ENCODE measurements at places on chromosomes 1 and 21.

- no peak for DNase-seq
Measured at GRCh38 chr1:153432874-153433681, 16.8 kb downstream of the S100A7A start.

DNA sequence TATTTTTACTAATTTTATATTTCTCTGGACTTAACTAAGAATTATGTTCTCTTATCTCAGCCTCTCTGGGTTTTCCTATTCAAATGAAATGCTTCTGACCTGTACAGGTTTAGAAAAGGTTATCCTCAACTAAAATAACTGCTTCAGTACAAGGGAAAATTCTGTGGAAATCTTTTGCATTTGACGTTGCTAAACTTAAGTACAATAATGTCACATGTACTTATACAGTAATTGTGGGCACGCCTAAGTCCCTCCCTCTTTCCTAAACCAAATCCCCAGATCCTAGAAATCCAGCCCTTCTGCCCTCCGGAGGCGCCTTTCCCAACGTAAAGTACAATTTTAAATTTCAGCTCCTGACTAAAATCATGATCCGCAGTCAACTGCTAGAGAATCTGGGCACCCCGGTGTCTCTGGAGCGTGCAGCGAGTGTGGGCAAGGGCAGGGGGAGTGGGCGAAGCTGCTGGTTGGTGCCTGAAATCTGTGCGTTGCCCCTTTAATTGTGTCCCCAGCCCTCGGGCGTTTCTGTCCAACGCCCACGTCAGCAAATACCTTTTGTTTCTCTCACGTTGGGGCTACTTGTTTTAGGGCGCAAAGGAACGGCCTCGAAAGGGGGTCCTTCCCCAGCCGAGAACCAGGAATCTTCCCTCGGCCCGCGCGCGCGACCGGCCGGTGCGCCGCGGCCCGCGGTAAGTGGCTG is at the start of gene ZBTB8A:
ZBTB8A (plus strand) TSS at position 541 of the 697 bp plus-strand sequence. CDS start 53,505 bp downstream, outside the sequence.
- peak; percentile 56 for DNase-seq

DNA sequence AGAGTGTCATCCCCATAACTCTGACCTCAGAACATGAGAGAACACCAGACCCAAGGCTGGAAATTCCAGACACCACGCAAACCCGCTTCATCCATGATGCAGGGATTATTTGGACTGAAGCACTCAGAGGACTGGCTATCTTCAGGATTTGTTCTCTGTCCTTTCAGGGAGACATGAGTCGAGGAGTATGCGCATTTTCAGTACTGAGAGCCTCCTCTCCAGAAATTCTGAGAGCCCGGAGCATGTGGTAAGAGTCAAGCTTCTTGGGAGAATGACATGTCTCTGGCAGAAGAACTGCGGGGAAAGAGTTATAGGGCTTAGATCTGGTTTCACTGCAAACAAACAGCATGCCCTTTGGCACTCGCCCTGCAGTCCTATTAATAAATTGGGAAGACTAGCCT is 6.9 kb downstream of the LAX1 start:
- DNase-seq = peak; percentile 20

GRCh38 chr1:64111787-64112186 is 91.6 kb upstream of the UBE2U start:
- no peak for DNase-seq

GRCh38 chr1:227562933-227563323 is 428 bp upstream of the ZNF678 start:
- no peak for DNase-seq

- DNase-seq = no peak
Measured at GRCh38 chr1:33426916-33427315, 4.0 kb downstream of the PHC2 start.

GRCh38 chr1:40745176-40745575 is 38.4 kb upstream of the KCNQ4 start:
- peak; percentile 86 for DNase-seq

- no peak for DNase-seq
Measured at GRCh38 chr21:42525029-42525581, 11.5 kb downstream of the SLC37A1 start.

DNA sequence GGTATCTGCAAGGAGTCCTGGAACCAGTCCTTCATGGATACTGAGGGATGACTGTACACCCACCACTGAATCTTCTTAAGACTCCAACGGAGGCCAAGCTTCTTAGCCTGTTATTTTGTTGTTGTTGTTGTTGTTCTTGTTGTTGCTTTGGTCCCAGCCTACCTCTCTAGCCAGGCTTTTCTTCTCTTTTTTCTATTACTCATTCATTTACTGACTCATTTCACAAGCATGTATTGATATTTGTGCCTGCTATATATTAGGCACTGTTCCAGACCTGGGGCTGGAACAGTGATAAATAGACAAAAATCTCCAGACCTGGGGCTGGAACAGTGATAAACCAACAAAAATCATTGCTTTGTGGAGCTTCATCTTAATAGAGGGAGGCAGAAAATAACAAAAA is 20.4 kb downstream of the CENPF start:
- peak; percentile 12 for DNase-seq
